Left lobe of liver (tissue), 2 donors: ENCODE measurements at places on chromosomes 7 and 10. TPM values are rescaled to one million over a fixed set of nuclear protein-coding genes. Genes with fewer than 3 reads are reported as not detected.

Gene MKX
- 0.30 TPM for total RNA-seq

Gene CHST3
- 1.3 TPM for total RNA-seq

Gene FANK1
- not detected for total RNA-seq

Gene ANKRD2
- total RNA-seq, result not detected

Gene ASZ1
- total RNA-seq, result not detected
